Stimulated activated CD4-positive, alpha-beta T cell treated with anti-CD3 and anti-CD28 coated beads, Interleukin-15, amount 100 ng/mL, for 24 hours (primary cell): ENCODE measurements at places on chromosomes 3 and 15.

DNA sequence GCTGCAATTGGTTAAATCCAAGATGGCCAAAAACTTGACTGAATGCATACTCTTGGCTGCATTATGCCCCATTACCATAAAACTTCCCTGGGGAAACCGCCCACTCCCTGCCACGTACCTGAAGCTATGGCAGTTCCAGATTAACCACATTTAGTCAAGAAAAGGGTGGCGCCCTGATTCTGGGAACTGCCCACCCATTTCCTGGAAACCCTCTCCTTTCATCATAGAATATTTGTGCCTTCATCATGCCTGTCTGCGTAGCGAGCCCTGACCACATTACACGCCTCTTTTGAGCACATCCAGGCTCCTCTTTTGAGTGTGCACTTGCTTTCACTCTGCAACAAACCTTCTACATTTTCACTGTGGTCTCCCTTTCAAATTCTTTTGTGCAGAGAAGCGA is 5.2 kb downstream of the LINS1 start:
- peak; percentile 95 for DNase-seq

- no peak for DNase-seq
These were observed 110.0 kb upstream of the DLG1 start for GRCh38 chr3:197408177-197408957.

DNA sequence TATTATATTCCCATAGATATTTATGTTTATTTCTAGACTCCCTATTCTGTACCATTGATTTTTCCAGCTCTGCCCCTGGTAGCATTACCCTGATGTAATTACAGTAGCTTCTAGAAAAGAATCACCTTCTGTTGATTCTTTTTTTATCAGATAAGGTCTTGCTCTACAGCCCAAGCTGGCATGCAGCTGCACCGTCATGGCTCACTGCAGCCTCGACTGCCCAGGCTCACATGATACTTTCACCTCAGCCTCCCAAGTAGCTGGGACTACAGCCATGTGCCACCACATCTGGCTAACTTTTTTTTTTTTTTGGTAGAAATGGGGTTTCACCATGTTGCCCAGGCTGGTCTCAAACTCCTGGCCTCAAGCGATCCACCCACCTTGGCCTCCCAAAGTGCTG is 41.8 kb downstream of the SLC24A1 start:
- no peak for DNase-seq

GRCh38 chr3:124621498-124621897 is 108.8 kb upstream of the UMPS start:
- no peak for DNase-seq

DNA sequence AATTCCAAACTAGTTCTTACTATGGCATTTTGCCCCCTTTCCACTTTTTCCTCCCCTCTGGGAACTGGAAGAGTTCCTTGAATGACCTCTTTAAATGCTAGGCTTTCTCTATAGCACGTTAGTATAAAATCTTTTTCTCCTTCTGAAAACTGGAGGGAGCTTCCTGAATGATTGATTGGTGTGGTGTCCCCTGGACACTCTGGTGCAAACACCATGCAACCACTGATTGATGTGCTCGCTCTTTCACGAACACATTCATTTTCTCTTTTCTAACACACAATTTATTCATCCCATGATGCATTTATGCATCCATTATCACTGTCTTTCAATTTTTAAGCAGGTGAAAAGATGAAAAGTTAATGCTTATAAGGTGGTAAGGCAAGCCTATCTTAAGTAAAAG is 159.1 kb upstream of the NANOGP8 start:
- no peak for DNase-seq

DNA sequence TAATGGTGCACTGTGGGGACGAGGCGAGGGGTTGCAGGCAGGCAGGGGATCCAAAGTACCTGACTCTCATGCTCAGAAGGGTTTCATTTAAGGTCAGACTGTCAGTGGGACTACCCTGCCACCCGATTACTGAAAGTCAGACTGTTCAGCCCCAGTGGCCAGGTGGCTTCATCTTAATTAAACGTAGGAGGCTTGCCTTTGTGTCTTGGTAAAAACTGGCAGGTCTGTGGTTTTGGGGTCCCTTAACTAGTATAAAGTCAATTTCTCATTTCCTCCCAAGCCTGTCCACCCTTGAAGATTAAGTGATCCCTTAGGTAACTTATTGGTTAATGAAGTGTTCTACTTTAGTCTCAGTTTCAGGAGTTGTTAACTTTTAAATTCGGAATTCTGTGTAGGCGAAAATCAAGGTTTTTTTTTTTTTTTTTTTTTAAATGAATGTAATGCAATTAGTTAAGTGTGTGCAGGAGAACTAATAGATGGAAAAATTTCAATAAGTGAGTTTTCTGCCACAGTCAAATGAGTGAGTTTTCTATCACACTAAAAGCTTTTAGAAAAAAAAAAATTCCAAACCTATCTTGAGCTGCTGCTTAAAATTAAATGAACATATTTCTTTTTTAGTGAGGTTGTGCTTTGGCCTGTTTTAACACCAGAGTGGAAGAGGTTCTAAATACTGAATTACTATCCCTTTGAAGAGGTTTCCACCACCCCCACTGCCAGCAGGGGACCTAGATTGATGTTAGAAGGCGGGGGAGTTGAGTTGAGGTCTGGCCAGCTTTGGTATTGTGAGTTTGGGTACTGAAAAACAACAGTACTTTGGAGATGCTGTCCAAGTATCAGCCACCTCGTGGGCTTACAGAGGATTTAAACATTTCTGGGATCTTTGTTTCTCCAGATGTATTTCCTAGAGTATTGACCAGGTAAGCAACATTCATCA is 15.2 kb downstream of the ITPR1 start:
- no peak for DNase-seq

- no peak for DNase-seq
These were observed 661.6 kb downstream of the SI start for GRCh38 chr3:164416491-164417222.

DNA sequence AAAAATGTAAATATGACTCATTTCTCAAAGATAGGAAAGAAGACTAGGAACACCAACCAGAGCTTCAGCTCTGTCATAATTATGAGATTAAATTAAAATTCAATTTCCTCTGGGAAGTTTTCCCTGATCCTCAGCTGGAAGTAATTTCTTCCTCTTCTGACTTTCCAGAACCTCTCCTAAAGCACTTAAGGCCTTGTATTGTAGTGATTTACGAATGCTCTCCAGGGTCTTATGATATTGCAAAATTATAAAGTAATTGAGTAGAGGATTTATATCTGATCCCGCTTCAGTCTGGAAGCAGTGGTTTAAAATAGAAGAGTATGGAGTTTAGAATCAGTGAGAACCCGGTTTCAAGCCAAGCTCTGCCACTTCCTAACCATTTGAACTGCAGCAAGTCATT is 279.8 kb downstream of the ZPLD1 start:
- DNase-seq: no peak

- DNase-seq: no peak
These were observed 26.3 kb downstream of the SCN11A start for GRCh38 chr3:39025222-39025970.

DNA sequence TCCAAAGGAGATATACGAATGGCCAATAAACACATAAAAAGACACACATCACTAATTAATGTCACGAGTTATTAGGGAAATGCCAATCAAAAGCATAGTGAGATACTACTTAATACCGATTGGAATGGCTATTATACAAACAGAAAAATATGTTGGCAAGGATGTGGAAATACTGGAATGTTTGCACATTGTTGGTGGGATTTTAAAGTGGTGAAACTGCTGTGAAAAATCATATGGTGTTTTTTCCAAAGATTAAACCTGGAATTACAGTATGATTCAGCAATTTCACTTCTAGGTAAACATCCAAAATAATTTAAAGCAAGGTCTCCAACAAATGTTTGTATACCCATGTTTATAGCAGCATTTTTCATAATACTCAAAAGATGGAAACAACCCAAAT is 765.5 kb downstream of the VGLL3 start:
- DNase-seq: no peak

DNA sequence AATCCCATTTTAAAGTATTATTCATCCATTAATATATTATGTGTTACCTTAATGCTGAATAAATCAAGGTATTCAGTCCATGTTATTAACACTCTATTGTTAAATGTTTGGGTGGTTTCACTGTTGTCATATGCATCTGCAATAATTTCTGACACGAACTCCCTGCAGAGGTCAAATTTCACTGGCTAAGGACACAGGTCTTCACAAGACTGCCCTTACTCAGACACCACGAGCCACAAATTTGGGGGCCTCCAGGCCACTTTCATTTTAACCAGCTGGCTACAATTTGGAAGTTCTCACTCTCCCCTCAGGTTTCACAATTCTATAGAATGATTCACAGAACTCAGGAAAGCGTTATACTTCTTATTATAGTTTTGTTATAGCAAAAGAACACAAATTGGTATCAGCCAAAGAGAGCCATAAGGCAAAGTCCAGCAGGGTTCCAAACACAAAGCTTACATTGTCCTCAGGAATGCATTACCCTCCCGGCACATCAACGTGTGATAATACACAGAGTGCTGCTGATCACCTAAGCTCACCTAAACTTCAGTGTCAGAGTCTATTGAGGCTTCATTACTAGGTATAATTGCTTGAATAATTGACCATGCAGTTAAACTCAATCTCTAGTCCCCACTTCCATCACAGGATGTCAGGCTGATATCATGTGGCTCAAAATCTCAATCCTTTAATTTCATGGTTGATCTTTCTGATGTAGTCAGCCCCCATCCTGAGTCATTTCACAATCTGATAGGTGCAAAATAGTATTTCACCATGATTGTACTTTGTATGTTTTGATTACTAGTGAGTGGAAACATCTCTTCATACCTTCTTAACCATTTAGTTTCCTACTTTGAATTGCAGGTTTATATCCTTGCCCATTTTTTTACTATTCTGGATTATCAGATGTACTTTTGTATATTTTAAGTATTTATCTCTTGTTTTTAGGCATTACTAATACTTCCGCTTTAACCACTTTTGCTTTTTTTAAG is 441.4 kb upstream of the AGTR1 start:
- no peak for DNase-seq

DNA sequence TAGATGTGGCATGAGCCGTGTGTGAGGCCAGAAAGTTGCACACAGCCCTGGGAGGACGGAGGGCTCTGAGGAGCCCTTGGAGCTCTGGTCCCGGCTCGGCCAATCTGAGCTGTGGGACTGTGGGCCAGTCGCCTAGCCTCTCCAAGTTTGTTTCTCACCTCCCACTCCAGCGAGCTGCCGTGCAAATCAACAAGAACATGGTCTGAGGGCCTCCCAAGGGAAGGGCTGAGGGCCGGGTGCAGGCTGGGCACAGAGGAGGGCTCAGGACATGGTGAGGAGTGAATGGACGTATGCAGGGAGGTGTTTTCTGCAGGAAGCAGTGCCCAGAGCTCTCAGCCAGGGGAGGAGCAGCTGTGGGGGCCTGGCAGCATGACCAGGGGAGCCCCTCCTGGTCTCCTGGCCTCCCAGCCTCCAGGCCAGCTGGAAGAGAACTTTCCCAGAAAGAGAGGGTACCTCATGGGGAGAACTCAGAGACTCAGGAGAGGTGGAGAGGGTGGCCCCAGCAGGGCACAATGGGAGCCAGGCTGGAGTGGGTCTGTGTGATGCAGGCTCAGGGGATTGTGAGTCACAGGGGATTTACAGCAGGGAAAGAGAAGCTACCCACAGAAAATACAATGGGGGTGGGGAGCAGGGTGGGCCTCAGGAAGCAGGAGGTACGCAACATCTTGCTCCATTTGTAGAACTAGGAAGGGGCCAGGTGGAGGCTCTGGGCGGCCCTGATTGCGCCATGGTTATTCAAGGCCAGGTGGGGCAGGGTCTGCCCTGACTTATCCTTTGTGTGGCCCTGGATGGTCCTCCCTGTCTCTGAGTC is 24.8 kb downstream of the PSTPIP1 start:
- peak; percentile 67 for DNase-seq

- DNase-seq: no peak
These were observed 847.4 kb downstream of the DIPK2A start for GRCh38 chr3:144818973-144819372.

DNA sequence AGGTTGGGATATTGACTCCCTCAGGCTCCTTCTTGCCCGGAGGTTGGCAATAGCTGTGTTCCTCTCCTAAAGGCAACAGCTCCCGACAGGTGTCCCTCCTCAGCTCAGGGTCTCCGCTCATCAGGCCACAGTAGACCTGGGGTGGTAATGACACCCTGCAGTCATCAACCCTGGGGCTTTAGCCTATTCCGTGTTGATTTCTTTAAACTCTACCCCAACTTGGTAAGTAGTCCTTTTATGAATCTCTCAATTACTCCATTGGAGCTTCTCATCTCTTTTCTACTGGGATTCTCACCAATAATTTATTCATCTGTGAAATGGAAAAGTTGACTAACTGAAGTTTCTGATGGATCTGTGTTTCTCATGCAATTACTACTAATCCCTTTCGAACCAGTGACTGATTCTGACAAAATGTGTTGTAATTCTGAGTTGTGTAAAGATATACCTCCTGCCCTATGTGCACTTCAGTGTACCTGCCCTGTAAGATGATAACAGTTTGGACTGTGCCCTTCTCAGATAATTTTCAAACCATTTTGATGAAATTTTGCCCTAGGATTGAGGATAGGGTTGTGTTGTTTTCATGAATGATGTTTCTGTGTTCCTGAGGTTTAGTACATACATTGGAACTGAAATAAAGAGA is 89.7 kb downstream of the RPL39L start:
- DNase-seq: no peak

- DNase-seq: no peak
These were observed 352.4 kb downstream of the ROBO1 start for GRCh38 chr3:79415356-79415755.

DNA sequence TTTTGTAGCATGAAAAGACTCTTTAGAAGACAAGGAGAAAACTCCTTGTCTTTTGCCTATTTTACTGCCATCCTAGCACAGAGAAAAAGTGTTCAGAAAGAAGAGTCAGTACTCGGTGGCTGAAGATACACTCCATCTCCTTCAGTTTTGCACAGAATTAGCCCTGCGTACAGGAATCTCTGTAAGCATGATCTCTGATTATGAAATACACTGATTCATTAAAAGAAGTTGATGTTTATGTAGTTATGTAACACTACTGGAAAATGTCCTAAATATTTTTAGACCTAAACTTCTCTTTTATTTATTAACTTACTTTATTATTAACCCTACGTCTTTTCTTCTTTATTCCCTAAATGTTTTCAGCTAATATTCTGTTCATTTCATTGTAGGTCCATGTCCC is 138.4 kb downstream of the LEKR1 start:
- DNase-seq: no peak

DNA sequence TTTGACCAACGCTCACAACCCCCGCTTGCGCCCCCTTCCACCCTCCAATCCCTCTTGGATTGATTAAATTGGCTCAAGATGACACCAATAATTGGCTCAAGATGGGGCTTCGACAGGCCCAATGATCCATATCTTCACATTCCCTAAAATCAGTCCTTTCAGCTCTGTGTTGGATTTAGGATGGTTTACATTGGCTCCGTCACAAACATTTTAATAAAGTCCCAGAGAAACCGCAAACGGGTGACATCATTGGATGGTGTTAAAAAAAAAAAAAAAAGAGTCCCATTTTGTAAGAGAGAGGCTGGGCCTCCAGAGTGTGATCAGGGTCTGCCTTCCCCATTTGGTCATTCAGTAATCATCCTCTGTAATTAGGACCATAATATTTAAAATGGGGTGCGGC is 113.4 kb upstream of the MRPS22 start:
- DNase-seq: no peak
